Aortic smooth muscle cell (primary cell): ENCODE measurements at places on chromosomes 6 and 20. TPM values are rescaled to one million over a fixed set of nuclear protein-coding genes. Genes with fewer than 3 reads are reported as not detected.

COL12A1 gene
- total RNA-seq = 328 and 349 TPM in 2 replicates

PDE10A gene
- 20.0 and 31.8 TPM in 2 replicates for total RNA-seq

SYCP2 gene
- total RNA-seq = 0.40 and 0.99 TPM in 2 replicates

LINC00237 gene
- total RNA-seq = not detected in 2 replicates

LCA5 gene
- 3.7 and 6.5 TPM in 2 replicates for total RNA-seq
